ENCODE measurements at places on chromosomes 7 and 10. TPM values are rescaled to one million over a fixed set of nuclear protein-coding genes. Genes with fewer than 3 reads are reported as not detected.
A peak's percentile ranks its signal among the peaks of the same experiment; 100 is the strongest.

SPDYE1 gene
- polyA plus RNA-seq = not detected

DNA sequence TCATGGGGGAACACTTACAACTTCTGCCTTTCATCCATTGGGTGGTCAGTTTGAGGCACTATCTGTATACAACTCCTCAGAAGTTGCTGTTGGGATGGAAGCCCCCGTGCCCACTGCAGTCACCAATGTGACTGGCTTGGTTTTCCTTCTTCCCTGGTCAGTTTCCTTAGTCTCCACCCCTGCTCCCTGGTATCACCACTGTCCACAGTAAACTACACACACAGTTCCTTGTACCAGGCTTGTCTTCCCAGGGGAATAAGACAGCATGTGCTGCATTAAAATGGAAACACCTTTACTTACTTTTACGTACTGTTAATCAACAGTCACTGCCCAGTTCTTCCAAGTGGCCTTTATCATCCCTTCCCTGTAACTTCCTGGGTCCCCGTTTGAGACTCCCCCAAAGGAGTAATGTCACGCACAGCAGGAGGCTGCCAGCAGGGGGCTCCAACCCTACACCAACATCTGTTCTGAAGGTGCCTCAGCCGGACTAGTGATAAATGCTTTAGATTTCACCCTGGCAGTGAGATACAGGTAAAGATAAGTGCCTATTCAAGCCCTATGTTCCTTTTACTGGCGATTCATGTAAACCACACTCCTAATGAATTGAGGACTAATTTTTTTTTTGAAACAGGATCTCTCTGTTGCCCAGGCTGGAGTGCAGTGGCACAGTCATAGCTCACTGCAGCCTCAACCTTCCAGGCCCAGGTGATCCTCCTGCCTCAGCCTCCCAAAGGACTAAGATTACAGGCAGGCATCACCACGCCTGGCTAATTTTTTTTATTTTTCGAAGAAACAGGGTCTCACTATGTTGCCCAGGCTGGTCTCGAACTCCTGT lies 45.3 kb upstream of the PIK3AP1 start:
- no peaks in the 10 kb centered on the region for H3K36me3 ChIP-seq
- no peaks in the 10 kb centered on the region for H3K27me3 ChIP-seq
- no peak overlapping the region for H3K4me3 ChIP-seq
- DNase-seq = peak; percentile 84
- H3K27ac ChIP-seq = peak overlapping the region; percentile 1

- H3K36me3 ChIP-seq = no peaks in the 10 kb centered on the region
- peaks cover 2% of the 10 kb centered on the region for H3K4me1 ChIP-seq
- H3K27ac ChIP-seq = no peak overlapping the region
- no peak for DNase-seq
- H3K27me3 ChIP-seq = no peaks in the 10 kb centered on the region
- no peak overlapping the region for H3K4me3 ChIP-seq
Measured at GRCh38 chr10:18399158-18399557, 252.2 kb downstream of the NSUN6 start.

- H3K27ac ChIP-seq = no peak overlapping the region
- H3K36me3 ChIP-seq = no peaks in the 10 kb centered on the region
- H3K27me3 ChIP-seq = no peaks in the 10 kb centered on the region
- H3K4me1 ChIP-seq = no peaks in the 10 kb centered on the region
- H3K4me3 ChIP-seq = no peak overlapping the region
Measured at GRCh38 chr7:64590971-64591370, 28.1 kb upstream of the ZNF680 start.

- no peaks in the 10 kb centered on the region for H3K36me3 ChIP-seq
- H3K27ac ChIP-seq = no peak overlapping the region
Measured at GRCh38 chr7:129769866-129770808, 158.6 kb downstream of the NRF1 start.
